ENCODE measurements at places on chromosomes 6 and 20. TPM values are rescaled to one million over a fixed set of nuclear protein-coding genes. Genes with fewer than 3 reads are reported as not detected.
A peak's percentile ranks its signal among the peaks of the same experiment; 100 is the strongest.

DNA sequence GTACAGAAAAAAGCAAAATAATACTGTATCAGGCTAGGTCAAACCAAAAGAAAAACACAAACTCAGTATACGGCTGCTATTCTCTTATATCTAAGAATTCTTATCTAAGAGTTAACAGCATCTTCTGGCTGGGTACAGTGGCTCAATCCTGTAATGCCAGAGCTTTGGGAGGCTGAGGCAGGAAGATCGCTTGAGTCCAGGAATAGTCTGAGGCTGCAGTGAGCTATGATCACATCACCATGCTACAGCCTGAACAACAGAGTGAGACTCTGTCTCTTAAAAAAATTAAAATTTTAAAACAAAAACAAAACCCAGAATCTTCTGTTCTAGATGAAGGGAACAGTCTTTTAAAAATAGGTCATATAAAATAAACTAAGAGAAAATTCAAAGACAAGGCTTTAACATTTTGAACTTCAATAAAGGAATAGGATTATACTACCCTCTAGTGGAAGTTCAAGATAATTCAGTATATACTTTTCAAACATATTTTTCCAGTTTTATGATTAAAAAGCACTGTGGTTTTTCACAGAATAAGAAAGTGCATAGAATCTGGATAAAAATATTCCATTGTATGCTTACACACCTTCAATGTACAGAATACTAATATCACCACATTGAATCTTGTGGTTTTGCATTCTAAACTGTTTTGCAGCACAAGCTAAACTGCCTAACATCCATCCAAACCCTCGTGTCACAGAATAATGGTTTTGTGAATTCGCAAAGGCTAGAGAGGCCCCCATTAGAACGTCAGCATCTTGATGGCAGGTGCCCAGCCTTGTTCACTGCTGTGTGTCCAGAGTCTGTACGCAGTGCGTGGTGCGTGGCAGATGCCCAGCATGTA is 39.3 kb downstream of the DTNBP1 start:
- no peak for DNase-seq

DNA sequence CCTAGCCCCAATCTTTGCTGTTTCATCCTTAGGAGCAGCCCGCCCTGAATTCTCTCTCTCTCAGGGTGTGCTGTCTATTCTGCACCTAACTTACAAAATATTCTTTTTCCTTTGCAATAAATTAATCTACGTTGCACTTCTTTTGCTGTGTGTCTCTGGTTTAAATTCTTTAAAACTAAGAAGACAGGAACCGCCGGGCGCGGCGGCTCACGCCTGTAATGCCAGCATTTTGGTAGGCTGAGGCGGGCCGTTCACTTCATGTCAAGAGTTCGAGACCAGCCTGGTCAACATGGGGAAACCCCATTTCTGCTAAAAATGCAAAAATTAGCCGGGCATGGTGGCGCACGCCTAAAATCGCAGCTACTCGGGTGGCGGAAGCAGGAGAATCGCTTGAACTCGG is 148.5 kb upstream of the PRSS16 start:
- DNase-seq = no peak

The WFDC12 gene
- not detected for polyA plus RNA-seq

DNA sequence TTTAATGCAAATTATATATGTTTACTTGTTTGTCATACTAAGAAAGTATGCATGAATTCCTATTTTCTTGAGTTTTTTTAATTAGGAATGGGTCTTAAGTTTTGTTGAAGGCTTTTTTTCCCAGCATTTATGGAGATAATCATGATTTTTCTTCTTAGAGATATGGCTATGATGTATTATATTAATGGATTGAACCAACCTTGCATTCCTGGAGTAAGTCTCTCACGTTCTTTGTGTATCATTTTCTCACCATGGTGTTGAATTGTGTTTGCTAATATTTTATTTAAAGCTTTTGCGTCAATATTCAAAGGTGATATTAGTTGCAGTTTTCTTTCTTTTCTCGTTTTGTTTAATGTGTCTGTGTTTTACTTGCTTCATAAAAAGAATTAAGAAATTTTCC is 48.4 kb upstream of the SLC35D3 start:
- DNase-seq = peak; percentile 12

- DNase-seq = no peak
Observed at GRCh38 chr20:33086052-33086722, 6.7 kb downstream of the BPIFB4 start.

The SNX3 gene
- polyA plus RNA-seq = 203 TPM

The KCNK5 gene
- 9.6 TPM for polyA plus RNA-seq

The PHACTR3 gene
- 12.4 TPM for polyA plus RNA-seq

Data from left kidney (tissue), 8 donors.